Uterus (tissue), 4 donors: ENCODE measurements at places on chromosomes 11 and 22. TPM values are rescaled to one million over a fixed set of nuclear protein-coding genes. Genes with fewer than 3 reads are reported as not detected.

DNA sequence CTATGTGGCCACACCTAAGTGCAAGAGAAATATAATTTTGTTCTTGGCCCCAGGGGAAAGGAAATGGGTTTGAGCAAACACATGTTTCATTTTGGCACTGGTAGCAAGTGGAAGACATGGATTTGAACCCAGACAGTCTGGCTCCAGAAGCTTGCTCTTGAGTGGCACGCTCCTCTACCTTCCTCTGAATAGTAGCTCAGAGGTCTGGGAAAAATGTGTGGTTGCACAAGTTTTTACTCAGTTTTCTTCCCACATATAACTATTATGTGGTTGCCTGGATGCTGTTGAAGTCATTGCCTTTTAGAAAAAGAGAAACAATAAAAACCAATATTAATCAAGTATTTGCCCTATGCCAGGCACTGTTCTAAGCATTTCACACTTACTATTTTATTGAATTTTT lies 16.3 kb downstream of the PARVA start:
- H3K27ac ChIP-seq: peak overlapping the region; percentile 93
- H3K4me1 ChIP-seq: peaks cover 16% of the 10 kb centered on the region
- H3K36me3 ChIP-seq: no peaks in the 10 kb centered on the region
- H3K27me3 ChIP-seq: no peaks in the 10 kb centered on the region

C11orf97 gene
- total RNA-seq: not detected

DNA sequence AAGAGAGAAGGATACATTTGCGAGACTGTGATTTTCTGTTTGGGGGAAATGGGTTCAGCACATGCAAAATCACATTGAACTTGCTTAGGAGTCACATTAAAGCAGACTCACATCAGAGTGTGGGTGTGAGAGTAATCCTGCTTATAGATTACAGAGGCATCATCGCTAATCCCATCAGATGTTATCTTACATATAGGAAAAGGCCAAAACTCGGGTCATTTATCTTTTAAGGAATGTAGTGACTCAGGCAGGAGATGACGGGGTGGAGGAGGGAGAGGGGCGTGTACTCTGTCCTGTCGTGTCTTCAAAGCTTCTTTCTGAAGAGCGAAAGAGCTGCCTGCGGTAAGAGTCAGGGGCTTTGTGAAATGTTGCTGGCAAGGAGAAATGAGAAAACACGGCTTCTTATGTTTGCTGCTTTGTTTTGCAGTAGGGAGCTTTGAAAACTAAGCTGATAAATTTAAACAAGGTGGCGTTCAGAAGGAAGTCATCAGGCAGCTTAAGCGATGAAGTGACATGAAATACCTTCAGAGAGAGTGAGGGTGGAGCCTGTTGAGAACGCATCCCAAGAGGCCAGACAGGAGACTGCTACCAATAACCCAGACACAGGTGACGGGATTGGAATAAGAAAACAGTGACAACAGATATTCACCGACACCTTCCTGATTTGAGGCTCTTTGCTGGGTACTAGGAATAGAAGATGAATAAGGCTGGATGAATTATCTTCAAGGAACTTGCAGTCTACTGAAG lies 2.2 kb upstream of the C11orf16 start:
- H3K36me3 ChIP-seq: no peaks in the 10 kb centered on the region
- H3K27ac ChIP-seq: no peak overlapping the region
- H3K27me3 ChIP-seq: no peaks in the 10 kb centered on the region
- H3K4me1 ChIP-seq: no peaks in the 10 kb centered on the region

GRCh38 chr11:30560206-30561106 lies 25.7 kb downstream of the MPPED2 start:
- no peak for DNase-seq
- no peaks in the 10 kb centered on the region for H3K4me1 ChIP-seq
- H3K36me3 ChIP-seq: no peaks in the 10 kb centered on the region
- H3K27me3 ChIP-seq: no peaks in the 10 kb centered on the region
- H3K4me3 ChIP-seq: peak overlapping the region; percentile 17
- H3K27ac ChIP-seq: peak overlapping the region; percentile 84
